ENCODE measurements at places on chromosomes 12 and 14.

DNA sequence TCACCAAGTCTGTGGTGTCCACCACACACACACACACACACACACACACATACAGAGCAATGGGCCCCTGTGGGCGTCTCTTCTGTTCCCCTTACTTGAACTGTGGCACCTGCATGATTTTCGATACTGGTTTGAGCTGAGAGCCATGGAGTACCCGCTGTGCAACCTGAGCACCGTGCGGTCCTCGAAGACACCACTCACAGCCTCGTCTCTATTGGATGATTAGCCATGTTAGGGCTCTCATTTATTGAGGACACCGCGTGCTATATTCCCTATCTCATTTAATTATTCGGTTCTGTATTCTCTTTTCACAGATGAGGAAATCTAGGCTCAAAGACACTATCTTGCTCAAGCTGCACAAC is 623 bp upstream of the C14orf132 start:
- no peak for DNase-seq

DNA sequence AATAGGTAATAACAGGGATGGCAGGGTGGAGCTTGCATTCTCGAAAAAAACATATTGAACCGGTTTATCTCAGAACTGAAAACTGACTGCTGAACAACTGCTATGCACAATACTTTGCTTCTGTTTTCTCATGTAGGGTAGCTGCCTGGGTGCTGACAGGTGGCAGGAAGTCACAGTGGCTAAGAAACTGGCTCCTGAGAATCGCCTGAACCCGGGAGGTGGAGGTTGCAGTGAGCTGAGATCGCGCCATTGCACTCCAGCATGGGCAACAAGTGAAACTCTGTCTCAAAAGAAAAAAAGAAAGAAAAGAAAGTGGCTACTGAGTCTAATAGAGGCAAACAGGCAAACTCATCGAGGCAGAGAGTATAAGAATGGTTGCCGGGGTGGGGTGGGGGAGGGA is 113.1 kb downstream of the CCDC60 start:
- DNase-seq = no peak

- no peak for DNase-seq
Measured at GRCh38 chr14:102691763-102692162, 85.5 kb upstream of the TRAF3 start.

- DNase-seq = no peak
Measured at GRCh38 chr12:22658214-22658613, 33.2 kb downstream of the ETNK1 start.

DNA sequence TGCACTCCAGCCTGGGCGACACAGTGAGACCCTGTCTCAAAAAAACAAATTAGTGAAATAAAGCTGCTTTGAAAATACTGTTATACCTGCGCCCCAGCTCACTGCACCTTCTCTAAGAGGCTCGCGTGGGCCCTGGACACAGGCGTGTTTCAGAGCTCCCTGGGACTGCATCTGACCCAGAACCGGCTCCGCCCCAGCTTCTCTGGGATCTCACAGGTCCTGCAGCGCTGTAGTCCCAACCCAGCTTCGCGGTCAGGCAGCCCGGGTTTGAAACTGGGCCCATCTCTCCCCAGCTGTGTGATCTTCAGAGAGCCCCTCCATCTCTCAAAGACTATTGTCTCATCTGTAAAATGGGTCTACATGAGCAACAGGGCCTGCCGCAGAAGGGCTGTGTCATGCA is 7.5 kb downstream of the RIMBP2 start:
- DNase-seq = no peak

- DNase-seq = no peak
Measured at GRCh38 chr12:29012673-29013072, 136.4 kb upstream of the FAR2 start.

GRCh38 chr12:93426412-93426805 is 15.3 kb downstream of the UBE2N start:
- no peak for DNase-seq

- no peak for DNase-seq
Measured at GRCh38 chr14:101071493-101071906, 168.0 kb upstream of the RTL1 start.

DNA sequence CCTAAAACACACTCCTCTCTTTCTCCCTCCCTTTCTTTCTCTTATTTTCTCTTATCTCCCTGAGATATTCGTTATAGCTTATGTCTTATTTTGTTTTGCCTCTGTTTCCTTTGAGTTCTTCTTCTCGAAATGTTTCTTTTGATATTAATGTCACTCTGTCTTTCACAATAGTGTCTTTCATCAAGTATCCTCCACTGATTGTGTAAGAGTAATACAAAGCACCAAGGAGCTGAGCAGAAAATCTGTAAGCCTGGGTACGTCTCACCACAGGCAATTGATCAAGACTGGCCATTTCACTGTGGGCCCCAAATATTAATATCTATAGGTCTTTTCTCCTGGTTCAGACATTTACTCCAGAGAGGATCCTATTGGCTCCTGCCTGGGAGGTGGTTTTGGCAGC is 4.8 kb upstream of the LYZ start:
- no peak for DNase-seq

- no peak for DNase-seq
Measured at GRCh38 chr14:33848706-33849454, 102.0 kb downstream of the EGLN3 start.

DNA sequence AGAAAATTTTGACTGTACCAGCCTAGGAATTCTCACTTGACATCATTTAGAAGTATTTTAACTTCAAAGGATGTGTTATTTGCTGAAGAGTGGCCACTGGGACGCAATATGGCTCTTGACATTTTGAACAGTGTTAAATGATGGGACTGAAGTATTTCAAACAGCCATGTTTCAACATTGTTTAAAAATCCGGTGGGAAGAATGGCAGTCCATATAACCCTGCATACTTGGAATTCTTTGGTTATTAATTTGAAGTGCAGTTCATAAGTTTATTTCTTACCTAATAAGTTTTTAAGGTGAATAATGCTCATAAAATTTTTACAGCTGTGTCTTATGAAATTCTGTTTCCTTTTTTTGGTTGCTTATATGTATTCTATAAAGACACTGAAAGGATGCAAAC is 8.3 kb downstream of the TMTC2 start:
- DNase-seq = no peak

GRCh38 chr14:59228421-59228820 is 40.0 kb downstream of the DAAM1 start:
- DNase-seq = no peak

- DNase-seq = no peak
Measured at GRCh38 chr12:65446901-65447300, 168.4 kb downstream of the MSRB3 start.

GRCh38 chr14:55976219-55976618 is 142.0 kb upstream of the PELI2 start:
- DNase-seq = no peak

DNA sequence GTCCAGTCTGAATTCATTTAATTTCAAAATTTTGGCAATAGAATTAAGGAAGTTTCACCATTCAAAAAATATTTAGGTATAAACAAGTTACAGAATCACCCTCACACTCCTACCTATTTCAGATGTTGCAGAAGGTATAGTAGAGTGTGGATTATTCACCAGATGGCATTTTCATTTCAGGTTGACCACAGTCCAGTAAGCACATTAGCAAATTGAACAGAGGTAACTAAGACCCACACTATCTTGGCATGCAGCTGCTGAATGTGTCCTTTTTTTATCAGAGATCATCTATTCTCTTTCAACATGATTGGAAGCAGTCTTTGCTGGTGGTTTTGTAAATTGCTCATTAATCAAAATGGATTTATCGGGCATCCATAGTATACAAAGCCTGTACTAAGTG is 151.8 kb upstream of the GARIN6 start:
- no peak for DNase-seq

DNA sequence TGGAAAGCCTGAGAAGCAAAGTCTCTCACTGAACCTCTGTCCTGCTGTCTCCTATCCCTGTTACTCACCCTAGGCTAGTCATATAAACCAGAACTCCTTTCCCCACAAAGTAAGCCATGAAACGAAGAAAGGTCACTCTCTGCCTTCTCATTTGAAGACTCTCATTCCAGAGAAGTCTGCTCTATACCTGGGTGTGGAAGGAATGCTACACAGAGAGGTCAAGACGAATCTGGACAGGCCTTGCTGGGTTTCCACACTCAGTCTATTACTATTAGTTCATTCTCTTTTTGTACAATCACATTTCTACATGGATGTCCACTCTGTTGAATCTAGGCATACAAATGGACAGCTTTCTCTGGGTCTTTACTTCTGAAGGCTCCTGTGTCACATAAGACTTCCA is 2.4 kb upstream of the AEBP2 start:
- no peak for DNase-seq

GRCh38 chr12:113469224-113469948 is 2.3 kb downstream of the LHX5 start:
- DNase-seq = no peak

DNA sequence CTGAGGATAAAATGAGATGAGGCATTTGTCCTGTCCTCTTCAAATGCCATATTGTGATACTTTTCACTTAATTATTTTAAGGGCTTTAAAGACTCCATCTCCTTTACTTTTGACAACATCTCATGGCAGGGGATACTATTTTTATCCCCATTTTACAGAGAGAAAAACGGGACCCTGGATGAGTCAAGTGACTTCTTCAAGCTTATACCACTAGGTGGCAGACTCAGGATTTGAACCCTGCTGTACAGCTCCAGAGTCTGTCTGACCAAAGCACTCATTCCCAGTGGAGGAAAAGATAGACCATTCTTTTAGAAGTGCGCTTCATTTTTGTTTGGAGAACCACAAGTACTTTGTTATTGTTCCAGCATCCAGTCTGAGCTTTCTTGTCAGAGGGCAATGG is 1.7 kb upstream of the SMOC1 start:
- no peak for DNase-seq

- DNase-seq = no peak
Measured at GRCh38 chr12:60689137-60689536, 1093.3 kb downstream of the SLC16A7 start.

GRCh38 chr14:99231850-99232713 is 39.9 kb downstream of the BCL11B start:
- DNase-seq = no peak

DNA sequence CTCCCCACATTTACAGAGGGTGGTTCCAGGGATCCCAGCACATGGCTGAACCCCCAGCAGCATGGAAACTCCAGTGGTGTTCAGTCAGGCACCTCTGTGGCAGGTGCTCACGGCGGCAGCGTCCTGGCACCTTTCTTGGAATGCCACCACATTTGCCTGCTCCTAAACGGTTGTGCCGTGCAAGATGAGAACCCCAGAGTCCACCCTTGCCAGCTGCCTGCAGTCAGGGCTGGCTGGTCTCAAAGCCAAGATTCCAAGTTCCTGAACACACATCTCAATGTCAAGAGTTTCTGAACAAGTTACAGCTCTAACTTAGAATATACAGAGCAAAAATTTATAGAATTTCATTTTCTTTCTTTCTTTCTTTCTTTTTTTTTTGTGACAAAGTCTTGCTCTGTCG is 38.7 kb downstream of the DDX51 start:
- no peak for DNase-seq

DNA sequence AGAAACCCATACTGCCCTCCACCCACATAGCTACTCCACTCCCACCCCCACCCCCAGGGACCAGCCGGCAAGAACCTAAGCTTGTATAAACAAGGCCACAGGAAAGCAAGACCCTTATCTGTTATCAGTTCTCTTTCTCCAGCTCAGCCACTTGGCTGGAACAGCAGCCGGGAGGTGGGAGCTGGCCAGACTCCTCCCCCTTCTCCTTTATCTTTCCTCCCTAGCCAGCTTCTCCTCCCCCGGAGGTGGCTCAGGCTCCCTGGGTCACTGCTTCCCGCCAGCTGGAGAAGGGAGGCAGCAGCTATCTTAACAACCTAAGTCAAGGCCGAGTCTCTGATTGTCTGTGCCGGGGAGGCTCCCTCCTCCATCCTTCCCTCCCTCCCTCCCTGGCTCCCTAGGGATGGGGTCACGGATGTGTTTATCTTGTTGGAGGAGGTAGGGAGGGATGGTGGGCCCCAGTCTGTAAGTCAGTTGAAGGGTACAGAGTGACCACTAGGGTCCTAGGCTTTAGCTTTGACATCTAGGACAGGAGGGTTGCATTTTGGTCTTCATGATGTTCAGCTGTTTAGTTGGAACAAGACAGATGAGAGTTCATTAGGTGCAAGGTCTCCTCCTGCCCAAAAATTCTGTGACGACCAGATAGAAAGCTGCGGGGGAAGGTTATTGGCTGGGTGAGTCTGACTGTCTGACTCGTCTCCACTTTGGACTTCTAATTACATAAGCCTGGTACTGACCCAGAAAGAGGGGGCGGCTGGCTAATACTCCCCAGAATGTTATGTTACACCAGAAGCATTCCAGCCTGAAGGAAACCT is 29.7 kb downstream of the ZFP36L1 start:
- DNase-seq = no peak

DNA sequence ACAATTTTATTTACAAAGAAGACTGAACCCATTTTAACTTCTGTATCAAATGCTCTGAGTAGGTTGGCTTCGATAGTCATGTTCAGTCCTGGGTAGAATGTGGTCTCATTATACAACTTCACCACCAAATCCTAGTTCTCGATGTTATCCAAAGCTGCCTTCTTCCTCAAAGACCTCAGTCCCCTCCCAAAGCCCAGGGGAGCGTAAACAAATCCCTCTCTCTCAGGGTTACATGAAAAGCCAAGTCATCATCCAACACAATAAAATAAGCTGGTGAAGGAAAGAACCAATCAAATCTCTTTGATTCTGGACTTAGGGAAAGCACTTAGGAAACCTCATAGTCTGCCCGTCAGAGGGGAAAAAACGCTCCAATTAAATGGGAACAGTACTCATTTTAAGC is 9.1 kb downstream of the PTCSC3 start:
- no peak for DNase-seq

- no peak for DNase-seq
Measured at GRCh38 chr14:54877015-54877702, 25.5 kb downstream of the GCH1 start.

DNA sequence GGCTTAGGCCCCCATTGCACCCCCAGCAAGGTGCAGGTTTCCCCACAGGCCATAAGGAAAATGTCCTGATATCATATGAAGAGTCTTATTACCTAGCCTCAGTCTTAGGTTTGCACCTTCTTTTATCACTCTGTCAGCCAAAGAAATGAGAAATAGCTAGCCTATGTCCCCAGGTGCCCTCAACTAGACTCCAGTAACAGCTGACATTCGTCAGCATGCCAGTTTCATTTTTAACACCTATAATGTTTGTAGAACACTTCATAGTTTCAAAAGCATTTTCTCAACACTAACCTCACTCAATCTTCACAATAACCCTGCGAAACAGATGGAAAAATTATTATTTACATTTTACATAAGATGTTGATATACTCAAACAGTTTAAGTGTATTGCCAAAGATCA is 24.0 kb upstream of the OR10P1 start:
- DNase-seq = no peak

DNA sequence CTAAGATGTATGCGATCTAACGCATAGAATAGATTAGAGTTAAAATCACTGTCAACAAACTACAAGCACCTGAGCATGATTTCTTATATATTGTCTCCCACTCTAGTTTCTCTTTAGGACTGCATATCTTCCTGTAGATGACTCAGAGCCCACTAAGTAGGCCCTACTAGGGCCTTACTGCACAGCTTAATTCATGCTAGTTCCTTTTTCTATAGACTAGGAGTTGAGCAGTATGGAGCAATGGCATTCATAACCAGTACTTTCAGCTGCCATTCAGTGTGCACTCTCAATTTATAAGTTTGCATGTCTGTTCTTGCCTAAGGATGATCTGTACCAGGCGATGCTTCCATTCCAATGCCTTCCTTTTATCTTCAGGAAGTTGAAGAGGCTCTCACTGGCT is 103.5 kb downstream of the METTL25 start:
- DNase-seq = no peak

GRCh38 chr12:113165521-113166450 is 16.3 kb downstream of the CFAP73 start:
- DNase-seq = no peak

All from stimulated activated CD4-positive, alpha-beta T cell treated with anti-CD3 and anti-CD28 coated beads, Interleukin-1b, Interleukin-23, amount 100 ng/mL, for 24 hours (primary cell).